ENCODE measurements at places on chromosomes 11 and 22.

DNA sequence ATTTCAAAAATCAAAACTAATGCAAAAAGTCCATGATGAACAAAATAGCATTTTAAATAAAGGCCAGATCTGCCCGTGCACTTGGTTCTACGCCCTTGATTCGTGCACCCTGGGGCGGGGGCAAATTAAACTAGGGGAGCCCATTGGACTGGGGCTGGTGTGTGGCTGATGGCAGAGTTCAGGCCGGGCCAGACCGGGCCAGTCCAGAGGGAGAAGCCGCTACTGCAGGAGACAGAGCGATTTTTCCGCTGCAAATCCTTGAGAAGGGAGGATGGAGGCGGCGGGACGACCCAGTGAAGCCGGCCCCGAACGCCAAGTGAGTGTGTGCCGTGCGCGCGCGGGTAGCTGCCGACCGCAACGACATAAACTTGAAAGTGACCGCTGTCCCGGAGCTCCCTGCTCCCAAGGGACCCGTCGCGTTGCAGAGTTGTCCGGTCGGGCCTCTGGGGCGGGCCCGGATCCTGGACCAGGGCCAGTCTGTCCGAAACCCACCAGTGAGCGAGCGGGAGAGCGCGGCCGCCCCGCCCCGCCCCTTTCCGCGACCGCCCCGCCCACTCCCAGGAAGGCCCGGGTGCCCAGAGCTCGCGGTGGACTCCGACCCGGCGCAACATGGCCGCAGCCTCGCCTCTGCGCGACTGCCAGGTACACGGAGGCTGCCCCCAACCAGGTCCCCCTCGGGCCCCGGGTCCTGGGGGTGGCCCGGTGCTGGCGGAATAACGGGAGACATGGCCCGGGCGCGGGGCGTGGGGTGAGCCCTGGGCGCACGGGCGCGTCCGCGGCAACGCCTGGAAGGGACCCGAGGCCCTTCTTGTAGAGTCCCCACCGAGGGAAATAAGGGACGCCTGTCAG, at the start of gene TTC38:
Gene TTC38, plus strand, starts transcription at position 578 of the 849 bp plus-strand sequence. Its CDS starts 32 bp downstream, at position 610.
- DNase-seq, result peak; percentile 41

GRCh38 chr22:32967386-32968101, 90.6 kb downstream of the SYN3 start:
- no peak for DNase-seq

- DNase-seq, result no peak
These were observed 14.0 kb downstream of the CFAP300 start for GRCh38 chr11:102061276-102061675.

DNA sequence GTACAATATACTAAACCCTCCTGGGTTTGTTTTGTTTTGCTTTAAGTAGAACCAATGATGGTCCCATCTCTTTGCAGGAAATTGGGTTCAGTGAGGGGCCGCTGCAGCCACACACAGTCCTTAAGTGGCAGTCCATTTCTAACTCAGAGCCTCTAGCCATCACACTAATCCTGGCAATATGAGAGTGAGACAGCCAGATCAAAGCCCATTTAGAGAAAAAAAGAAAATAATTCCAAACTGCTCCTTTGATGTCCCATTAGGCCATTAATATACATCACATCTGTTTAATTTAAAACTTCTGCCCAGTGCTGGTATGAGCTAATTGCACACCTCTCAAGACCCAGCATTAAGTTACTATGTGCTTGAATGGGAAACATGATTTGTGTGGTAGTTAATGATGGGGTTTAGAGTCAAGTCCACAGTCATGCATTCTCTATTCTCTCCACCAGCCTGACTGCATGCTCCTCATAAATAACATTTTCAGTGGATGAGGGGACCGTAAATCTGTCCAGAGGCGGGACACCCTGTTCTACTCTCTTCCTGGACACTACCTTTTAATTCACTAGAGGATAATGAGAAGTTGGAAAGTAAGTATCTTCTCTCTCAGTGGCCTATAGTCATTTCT, 53.8 kb upstream of the BIRC3 start:
- no peak for DNase-seq

DNA sequence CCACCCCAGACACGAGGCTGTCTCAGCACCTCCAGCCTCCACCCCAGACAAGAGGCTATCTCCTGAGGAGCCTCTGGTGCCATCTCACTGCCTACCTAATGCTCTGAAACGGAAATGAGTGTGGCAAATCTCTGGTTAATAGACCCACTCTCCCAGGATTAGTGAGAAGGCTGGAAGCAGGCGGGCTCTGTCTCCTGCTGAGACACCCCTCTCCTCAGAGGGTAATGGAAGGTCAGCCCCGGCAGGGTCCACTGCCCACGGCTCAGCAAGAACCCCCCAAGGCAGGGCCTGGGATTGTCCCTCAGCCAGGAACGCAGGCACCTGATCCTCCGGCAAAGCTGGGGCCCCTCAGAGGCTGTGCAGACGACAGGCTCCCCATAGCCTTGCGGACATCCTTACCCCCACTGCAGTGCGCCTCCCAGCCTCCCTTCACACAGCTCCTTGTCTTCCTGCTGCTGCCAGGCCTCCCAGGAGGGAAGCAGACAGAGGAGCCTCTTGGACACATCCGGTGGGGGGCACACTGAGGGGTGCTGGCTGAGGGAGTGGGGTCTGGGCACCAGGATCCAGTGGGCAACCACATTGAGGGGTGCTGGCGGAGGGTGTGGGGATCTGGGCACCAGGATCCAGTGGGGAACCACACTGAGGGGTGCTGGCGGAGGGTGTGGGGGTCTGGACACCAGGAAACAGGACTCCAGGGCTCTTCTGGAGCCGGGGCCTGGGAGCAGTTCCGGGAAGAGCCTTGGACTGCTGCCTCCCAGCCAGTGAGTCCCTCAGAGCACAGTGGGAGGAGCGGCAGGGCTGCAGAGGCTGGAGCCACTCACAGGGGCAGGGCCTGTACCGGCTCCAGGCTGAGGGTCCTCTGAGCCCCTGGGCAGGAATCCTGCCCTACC, 13.1 kb downstream of the CHID1 start:
- no peak for DNase-seq

DNA sequence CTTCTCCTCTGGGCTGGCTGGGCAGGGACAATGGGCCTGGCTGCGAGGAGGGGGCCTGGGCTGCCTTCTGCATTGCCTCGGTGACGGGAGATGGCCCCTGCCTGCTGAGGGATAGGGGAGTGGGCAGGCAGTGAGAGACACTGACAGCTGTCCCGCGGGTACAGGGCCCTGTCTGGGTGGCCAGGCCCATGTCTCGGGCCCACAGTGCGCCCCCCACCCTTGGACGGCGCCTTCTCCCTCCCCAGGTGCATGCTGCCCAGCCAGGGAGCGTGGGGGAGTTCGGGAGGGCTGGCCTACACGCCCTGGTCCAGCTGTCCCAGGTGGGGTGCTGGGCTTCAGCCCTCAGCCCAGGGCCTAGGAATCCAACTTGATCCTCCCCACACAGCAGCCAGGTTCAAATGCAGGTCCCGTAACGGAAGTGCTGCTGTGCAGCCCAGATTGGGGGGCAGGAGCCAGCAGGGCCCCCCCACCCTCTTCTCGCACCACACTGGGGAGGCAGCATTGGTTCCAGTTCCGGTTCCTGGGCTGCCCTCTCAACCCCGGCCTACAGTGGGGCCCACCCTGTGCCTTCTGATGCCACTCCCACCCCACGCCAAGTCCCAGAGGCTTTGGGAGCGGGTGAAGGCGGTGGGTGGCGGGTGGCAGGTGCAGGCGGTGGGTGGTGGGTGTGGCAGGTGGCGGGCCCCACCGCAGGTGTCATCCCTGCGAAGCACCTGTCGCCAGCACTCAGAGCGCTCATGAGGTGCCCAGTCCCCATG, 7.3 kb upstream of the TSSC4 start:
- DNase-seq, result no peak

- no peak for DNase-seq
These were observed 110.1 kb downstream of the TMPRSS5 start for GRCh38 chr11:113595810-113596594.

- DNase-seq, result no peak
These were observed 72.1 kb downstream of the BUD13 start for GRCh38 chr11:116700586-116701220.

- DNase-seq, result no peak
These were observed 35.3 kb downstream of the LIF start for GRCh38 chr22:30211124-30211820.

DNA sequence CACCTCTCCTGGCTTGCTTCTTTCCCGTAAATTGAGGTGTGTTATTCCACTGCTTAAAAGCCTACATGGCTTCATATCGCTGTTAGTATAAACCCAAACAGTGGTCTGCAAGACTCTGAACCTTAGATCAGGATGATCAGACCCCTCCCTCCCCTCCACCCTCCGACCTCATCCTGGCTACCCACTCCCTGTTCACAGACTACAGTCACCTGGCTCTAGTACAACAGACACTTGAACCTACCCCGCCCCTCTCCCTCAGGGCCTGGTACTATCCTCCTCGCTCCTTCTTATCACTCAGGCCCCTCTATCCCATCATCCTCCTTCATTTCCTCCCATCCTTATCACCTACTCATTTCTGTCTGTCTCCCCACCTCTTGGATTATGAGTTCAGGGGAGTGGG, 20.1 kb downstream of the PTPRJ start:
- no peak for DNase-seq

- DNase-seq, result no peak
These were observed 7.8 kb downstream of the SLC43A3 start for GRCh38 chr11:57419146-57419545.

- DNase-seq, result peak; percentile 11
These were observed 29.4 kb downstream of the SIK2 start for GRCh38 chr11:111631666-111632039.

DNA sequence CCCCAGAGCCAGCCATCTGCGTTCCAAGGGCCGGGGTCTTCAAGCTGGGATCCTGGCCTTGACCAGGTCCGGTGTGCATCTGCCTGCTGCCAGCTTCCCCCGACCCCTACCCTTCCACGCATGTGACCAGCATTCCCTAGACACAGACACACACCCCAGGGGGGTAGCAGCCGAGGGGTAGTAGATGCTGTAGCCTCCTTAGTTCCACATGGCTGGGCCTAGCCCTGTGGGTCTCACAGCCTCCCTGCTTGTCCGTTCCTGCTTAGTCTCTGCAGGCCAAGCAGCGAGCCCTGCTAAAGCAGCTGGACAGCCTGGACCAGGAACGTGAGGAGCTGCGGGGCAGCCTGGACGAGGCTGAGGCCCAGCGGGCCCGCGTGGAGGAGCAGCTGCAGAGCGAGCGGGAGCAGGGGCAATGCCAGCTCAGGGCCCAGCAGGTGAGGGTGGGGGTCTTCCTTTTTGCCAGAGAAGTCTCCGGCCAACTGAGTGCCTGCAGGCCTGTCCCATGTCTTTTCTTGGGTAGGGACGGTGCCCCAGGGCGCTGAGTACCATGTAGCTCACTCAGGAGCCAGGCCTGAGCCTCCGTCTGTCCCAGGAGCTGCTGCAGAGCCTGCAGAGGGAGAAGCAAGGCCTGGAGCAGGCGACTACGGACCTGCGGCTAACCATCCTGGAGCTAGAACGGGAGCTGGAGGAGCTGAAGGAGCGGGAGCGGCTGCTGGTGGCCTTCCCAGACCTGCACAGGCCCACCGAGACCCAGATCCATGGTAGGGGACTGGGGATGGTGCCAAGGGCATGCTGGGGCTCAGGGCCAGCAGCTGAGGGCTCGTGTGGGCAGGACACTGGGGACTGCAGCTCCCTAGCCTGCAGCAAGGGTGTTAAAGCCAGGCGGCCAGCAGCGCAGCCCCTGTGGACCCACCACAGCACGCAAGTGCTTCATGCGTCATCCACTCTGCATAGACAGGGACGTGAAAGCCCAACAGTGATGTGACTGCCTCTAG, 13.6 kb downstream of the RNF215 start:
- DNase-seq, result no peak

DNA sequence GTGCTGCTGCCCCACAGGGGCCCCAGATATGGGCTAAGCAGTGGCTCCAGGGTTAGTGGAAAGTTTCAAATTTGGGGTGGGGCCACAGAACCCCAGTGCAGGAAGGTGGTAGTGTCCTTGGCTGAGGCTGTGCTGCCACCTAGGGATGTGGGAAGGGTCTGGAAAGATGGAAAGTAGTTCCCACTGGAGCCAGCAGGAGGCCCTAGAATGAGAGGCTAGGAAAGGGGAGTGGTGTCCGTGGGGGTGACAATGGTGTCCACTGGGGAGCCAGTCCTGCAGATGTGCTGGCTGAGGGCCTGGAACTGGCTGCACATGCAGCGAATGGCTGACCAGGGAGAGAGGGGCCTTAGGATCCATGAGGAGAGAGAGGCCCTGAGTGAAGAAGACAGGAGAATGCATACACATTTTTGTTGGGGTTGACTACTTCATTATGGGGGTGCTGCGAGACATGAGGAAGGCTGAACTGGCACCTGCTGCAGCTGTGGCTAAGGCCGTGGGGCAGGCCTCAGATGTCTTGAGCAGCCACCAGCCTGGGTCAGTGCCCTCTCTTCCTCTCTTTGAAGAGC, 21.1 kb downstream of the RFPL3 start:
- DNase-seq, result peak; percentile 4

DNA sequence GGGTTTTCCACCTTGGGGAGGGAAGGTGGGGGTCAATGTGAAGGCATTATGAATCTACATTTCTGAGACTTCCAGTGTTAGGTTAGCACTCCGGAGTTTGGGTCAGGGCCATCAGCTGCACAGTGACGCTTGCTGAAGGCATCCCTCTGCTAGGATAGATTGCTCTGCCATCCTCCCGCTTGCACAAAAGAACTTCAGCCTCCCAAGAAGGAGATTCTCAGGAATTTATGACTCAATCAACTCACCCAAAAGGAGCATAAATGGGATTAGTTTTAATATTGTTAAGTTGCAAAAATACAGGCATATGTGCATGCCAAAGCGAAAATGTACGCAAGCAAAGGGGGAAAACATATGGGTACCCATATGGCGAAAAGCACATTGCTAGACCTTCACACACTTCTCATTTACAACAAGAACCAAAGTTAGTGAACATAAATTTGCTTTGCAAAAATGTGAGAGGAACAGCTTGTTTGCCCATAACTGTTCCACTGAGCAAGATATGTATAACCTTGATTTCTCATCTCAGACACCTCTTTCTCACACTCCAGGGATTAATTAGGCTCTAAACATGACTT, 1013.0 kb downstream of the OPCML start:
- DNase-seq, result no peak

GRCh38 chr11:61071208-61071681, 31.0 kb upstream of the CD5 start:
- no peak for DNase-seq

DNA sequence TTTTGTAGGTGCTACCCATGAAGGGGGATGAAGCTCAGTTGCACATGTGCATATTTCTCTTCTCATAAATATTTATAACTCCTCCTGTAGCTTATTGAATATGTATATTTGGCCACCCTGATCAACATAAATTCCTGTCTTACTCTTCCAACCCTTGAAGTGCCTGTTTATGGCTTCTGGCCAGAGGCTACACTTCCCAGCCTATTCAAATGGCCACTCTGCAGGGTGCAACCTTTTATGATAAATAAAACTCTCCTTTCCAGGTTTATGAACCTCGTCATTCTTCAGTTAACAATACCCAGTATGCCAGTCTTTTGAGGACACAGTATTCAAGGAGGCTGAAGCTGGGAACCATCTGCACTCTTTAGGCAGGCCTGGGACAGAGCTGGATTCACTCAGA, 2.6 kb upstream of the RTL6 start:
- DNase-seq, result no peak

- DNase-seq, result no peak
These were observed 9.4 kb upstream of the FBLN1 start for GRCh38 chr22:45493286-45493771.

- peak; percentile 89 for DNase-seq
These were observed at the start of gene ATF4 for GRCh38 chr22:39520226-39521105. TSS of gene ATF4 (plus strand) at chr22:39520562. CDS start at chr22:39521446, 884 bp downstream.

- DNase-seq, result no peak
These were observed 48.6 kb upstream of the LMO2 start for GRCh38 chr11:33940538-33940815.

- DNase-seq, result no peak
These were observed 53.0 kb upstream of the MPEG1 start for GRCh38 chr11:59265735-59266134.

All from activated CD4-positive, alpha-beta T cell treated with anti-CD3 and anti-CD28 coated beads, Interleukin-2, Interleukin-4, amounts not matched to agents 100 ng/mL and 50 ng/mL, durations not matched to agents 16 hours and 8 hours (primary cell).